Amniotic stem cell (primary cell): ENCODE measurements at places on chromosomes 6 and 20.

GRCh38 chr6:25369036-25369432 is 89.9 kb downstream of the CARMIL1 start:
- DNase-seq, result no peak

DNA sequence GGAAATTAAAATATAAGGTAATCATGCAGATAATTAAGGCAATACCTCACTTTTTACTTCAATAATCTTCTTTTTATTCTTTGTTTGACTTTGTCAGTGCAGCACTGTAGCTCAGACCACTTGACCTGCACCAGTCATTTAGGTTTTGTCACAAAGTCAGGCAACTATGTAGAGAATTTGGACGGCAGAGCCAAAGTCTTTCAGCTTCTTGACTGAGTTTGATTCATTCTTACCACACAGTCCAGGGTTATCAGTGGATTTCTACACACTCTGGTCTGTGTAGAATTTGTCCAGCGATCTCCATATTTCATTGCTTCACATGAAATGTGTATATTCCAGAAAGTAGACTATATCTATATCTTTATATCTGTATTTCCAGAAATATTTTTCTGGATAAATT is 107.3 kb downstream of the TFAP2B start:
- no peak for DNase-seq

GRCh38 chr6:126076992-126077664 is 90.8 kb downstream of the TRMT11 start:
- no peak for DNase-seq

GRCh38 chr6:6390849-6391602 is 70.6 kb upstream of the F13A1 start:
- no peak for DNase-seq

DNA sequence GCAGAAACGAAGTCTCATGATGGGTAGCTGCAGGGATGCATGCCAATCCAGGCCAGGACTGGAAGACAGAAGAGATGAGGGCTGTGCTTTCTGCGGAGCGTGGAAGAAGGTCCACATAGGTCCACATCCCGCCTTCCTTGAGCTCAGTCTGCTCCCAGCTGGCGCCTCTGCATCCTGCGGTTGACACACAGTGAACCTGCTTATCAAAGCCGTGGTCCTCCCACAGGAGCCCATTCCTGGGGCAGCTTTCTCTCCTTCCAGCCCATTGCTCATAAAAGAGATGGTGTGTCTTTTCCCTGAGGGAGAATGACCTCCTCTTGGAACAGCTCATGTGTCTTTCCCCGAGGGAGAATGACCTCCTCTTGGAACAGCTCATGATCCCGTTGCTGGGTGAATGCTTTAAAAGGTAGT is 225.4 kb downstream of the CDH4 start:
- DNase-seq, result no peak

GRCh38 chr6:137283940-137284810 is 65.0 kb upstream of the IFNGR1 start:
- no peak for DNase-seq

DNA sequence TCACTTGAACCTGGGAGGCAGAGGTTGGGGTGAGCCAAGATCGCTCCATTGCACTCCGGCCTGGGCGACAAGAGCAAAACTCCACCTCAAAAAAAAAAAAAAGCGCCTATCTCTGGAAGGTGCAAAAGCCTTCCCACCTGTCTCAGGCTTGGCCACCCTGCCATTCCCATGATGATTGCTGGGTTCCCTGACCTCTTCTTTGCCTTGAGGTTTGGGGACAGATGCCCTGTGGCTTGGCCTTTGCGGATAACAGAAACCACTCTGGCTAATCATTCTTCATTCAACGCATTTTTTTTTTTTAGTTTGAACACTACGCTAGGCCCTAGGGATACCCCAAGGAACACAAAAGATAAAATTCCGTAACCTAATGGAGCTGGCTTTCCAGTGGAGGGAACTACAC is 6.8 kb upstream of the HMGA1 start:
- no peak for DNase-seq

DNA sequence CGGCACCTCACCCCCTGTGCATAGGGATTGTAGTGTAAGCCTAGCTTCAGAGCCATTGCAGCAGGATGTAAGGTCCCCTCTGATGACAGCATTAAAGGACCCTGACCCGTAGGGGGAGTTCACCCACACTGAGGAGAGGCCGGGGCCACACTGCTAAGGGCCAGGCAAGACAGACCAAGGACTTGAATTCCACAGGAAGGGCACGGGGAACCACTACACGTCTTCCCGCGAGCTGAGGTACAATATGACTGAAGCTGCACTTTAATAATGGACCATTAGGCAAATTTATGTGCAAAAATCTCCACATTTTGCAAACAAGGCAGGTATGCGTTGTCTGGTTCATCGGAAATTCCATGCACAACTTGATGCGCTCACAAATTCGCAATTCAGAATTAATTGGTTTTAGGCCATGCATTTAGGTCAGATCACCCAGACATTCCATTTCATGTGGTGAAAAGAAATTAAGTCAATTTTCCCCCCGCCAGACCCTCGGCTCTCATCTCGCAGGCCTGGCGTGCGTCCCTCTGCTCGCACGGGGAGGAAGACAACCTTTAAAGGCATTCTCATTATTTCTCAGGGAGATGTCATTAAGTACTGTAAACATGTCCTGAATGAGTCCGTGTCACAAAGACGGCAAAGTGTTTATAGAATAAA is 111.8 kb downstream of the FOXA2 start:
- DNase-seq, result no peak

- no peak for DNase-seq
These were observed 1.9 kb upstream of the SLC35D3 start for GRCh38 chr6:136920216-136920615.

- DNase-seq, result no peak
These were observed 250.6 kb downstream of the SAMD5 start for GRCh38 chr6:147759093-147759492.
